Activated naive CD8-positive, alpha-beta T cell treated with anti-CD3 and anti-CD28 coated beads for 36 hours (primary cell): ENCODE measurements at places on chromosomes 6 and 20. TPM values are rescaled to one million over a fixed set of nuclear protein-coding genes. Genes with fewer than 3 reads are reported as not detected.
A peak's percentile ranks its signal among the peaks of the same experiment; 100 is the strongest.

GRM1 gene
- not detected for total RNA-seq

HAO1 gene
- not detected for total RNA-seq

ASIP gene
- total RNA-seq: not detected

PNLDC1 gene
- total RNA-seq: 0.31 TPM

DNA sequence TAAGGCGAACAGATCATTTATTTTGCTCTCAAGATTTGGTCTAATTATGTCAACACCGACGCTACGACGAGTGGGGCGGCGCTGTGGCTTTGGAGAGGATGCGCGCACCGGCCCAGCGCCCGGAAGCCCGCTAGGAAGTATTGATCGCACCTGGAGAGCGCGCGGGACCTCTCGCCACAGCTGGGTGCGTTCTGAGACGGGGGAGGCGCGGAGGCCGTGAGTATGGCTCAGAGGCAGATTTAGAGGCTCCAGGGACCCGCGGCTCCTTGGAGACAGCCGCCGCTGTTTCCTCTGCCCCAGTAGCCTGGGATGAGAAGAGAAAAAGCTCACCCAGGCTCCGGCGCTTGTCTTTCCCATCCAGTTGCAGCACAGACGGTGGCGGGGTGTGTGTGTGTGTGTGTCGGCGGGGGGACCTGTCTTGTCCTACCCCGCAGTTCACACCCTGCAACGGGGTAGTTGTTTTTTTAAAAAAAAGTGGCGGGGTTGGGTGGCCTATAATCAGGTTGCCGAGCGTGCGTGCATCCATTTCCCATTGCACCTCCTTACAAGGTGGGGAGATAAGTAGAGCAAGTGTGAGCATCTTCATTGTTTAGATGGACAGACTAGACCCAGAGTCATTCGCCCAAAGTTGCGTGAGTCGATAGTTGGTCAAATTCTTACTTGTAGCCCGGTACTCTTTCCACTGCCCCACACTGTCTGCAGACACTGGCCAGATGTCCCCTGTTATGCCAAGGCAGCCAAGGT, 11.2 kb downstream of the TFAP2D start:
- peaks cover 66% of the 10 kb centered on the region for H3K27me3 ChIP-seq
- DNase-seq: no peak
- H3K27ac ChIP-seq: no peak overlapping the region
- H3K4me3 ChIP-seq: peak overlapping the region; percentile 18

- H3K4me1 ChIP-seq: no peaks in the 10 kb centered on the region
- no peak for DNase-seq
- no peaks in the 10 kb centered on the region for H3K36me3 ChIP-seq
- H3K27me3 ChIP-seq: peaks cover 11% of the 10 kb centered on the region
- no peak overlapping the region for H3K27ac ChIP-seq
These were observed 70.8 kb downstream of the EYA2 start for GRCh38 chr20:46965477-46965876.

DNA sequence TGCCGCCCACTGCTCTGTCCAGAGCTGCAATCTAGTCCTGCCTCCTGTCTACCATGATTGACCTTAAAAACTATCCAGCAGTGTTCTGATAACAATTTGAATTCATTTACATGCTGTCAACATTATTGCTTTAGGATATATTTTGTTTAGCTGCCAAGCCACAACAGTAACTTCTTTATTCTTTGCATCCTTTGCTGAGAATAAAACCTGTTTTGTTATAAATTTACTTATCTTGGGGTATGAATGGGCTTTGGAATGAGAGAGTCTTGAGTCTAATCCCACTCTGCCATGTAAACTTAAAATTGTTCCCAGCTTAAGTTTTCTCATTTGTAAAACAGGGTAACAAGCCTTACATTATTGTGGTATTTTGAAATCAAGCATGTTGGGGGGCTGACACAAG, 116.4 kb downstream of the FLRT3 start:
- H3K27me3 ChIP-seq: peaks cover 3% of the 10 kb centered on the region
- no peaks in the 10 kb centered on the region for H3K4me1 ChIP-seq

GRCh38 chr6:34555328-34555727, 801 bp downstream of the SPDEF start:
- H3K4me3 ChIP-seq: no peak overlapping the region
- peaks cover 9% of the 10 kb centered on the region for H3K4me1 ChIP-seq
- H3K27ac ChIP-seq: no peak overlapping the region
- H3K36me3 ChIP-seq: no peaks in the 10 kb centered on the region
- no peak for DNase-seq
